ENCODE measurements at places on chromosomes 11 and 22. TPM values are rescaled to one million over a fixed set of nuclear protein-coding genes. Genes with fewer than 3 reads are reported as not detected.

BET1L gene
- total RNA-seq: 24.6 TPM

TMEM45B gene
- total RNA-seq: not detected

KDM4D gene
- 0.88 TPM for total RNA-seq

IL17REL gene
- not detected for total RNA-seq

NAALAD2 gene
- 1.8 TPM for total RNA-seq

TYR gene
- not detected for total RNA-seq

PVALB gene
- total RNA-seq: not detected

SCGB1A1 gene
- total RNA-seq: not detected

- H3K27ac ChIP-seq: no peak overlapping the region
- H3K36me3 ChIP-seq: no peaks in the 10 kb centered on the region
- no peaks in the 10 kb centered on the region for H3K4me1 ChIP-seq
Measured at GRCh38 chr11:38043060-38043459, 1445.0 kb upstream of the RAG2 start.

GRCh38 chr11:465896-466530, 15.9 kb downstream of the PTDSS2 start:
- H3K27me3 ChIP-seq: no peaks in the 10 kb centered on the region
- no peak overlapping the region for H3K27ac ChIP-seq
- H3K4me1 ChIP-seq: peaks cover 10% of the 10 kb centered on the region
- DNase-seq: no peak
- H3K36me3 ChIP-seq: peaks cover 8% of the 10 kb centered on the region

GRCh38 chr11:110069158-110069737, 23.9 kb upstream of the ZC3H12C start:
- H3K4me3 ChIP-seq: no peak overlapping the region
- no peaks in the 10 kb centered on the region for H3K36me3 ChIP-seq
- H3K27ac ChIP-seq: peak overlapping the region; percentile 4
- no peaks in the 10 kb centered on the region for H3K27me3 ChIP-seq
- peaks cover 10% of the 10 kb centered on the region for H3K4me1 ChIP-seq

GRCh38 chr22:31625661-31626426, 36.2 kb downstream of the PISD start:
- DNase-seq: peak; percentile 83
- peaks cover 13% of the 10 kb centered on the region for H3K4me1 ChIP-seq
- H3K27ac ChIP-seq: no peak overlapping the region
- no peak overlapping the region for H3K4me3 ChIP-seq
- no peaks in the 10 kb centered on the region for H3K27me3 ChIP-seq
- H3K36me3 ChIP-seq: peaks cover 25% of the 10 kb centered on the region

DNA sequence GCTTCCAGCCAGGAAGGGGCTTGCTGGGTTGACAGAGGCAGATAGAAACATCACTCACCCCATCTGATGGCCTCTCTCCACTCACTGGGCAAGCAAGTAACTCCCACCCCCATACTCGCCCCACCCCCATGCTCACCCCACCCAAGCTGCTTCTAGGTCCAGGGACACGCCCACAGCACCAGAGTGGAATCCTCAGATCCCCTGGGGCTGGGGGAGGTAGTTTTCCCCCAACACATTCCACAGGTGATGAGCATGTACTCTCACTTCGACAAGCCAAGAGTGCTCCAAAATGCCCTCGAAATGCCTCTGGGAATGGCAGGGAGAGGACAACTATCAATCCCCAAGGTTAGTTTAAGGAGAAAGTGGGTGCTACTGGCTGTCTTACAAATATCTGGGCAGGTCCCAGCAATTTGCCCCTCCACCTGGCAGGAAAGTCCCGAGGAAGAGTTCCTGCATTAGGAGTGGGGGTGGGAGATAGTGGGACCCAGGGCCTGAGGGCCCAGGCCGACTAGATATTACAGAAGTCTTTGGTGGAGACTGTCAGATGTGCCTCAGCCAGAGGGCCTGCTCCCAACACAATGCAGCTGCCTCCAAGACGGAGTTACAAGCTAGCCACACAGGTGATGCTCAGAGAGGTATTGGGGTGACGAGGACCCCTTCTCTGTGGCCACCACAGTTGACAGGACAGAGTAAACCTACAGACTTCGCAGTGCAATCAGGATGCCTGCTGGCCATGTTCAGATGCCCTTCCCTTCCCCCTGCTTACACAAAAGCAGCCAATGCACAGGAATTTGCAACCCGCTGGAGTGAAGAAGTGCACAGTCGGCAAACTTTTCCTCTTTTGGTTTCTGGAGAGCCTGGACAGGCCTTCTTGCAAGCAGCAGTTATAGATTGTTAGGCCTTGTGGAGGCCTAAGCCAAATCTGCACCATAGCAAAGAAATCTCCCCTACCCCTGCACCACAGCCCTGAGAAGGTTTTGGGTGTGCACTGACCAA, 2.9 kb upstream of the LMO1 start:
- H3K27ac ChIP-seq: no peak overlapping the region
- peak; percentile 73 for DNase-seq
- H3K36me3 ChIP-seq: no peaks in the 10 kb centered on the region
- peaks cover 11% of the 10 kb centered on the region for H3K4me1 ChIP-seq
- peaks cover 87% of the 10 kb centered on the region for H3K27me3 ChIP-seq

DNA sequence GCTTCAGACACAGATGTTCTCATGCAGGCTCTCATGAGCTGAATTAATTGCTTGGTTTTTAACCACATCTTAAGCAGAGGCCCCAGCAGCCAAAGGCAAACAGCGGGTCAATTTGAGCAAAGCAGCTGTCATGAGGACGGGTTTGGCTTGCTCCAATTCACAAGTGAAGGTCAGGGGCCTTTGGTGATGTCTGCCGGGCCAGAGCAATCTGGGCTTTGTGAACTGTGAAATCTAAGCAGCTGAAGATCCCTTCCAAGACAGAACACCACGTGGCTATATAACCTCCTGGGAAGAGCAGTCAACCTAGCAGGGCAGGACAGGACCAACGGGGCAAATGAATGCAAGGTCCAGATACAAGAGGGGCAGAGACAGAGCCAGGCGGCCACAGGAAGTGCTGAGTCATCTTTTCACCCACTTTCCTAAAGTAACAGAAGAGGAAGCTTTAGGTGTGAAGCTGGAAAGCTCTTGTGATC, 187.3 kb upstream of the B3GAT1 start:
- no peaks in the 10 kb centered on the region for H3K36me3 ChIP-seq
- H3K4me1 ChIP-seq: no peaks in the 10 kb centered on the region
- DNase-seq: no peak
- no peaks in the 10 kb centered on the region for H3K27me3 ChIP-seq

DNA sequence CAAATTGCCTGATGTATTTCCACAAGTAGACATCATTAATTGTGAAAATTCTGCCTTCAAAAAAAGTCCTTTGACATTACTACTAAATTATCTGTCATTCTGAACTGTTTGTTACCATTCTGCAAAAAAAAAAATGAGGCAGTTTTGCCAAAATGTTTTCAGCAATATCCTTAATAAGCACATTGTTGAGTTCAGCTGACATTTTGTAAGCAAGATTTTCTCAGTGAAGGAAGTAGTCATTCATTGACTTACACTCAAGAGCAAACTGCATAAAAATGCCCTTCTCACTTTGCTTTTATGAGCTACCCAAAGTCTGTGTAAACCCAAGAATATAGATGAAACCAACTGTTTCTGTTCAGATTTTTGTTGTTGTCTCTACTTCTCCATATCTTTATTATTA, 125.9 kb downstream of the UVRAG start:
- no peaks in the 10 kb centered on the region for H3K36me3 ChIP-seq
- no peak for DNase-seq

DNA sequence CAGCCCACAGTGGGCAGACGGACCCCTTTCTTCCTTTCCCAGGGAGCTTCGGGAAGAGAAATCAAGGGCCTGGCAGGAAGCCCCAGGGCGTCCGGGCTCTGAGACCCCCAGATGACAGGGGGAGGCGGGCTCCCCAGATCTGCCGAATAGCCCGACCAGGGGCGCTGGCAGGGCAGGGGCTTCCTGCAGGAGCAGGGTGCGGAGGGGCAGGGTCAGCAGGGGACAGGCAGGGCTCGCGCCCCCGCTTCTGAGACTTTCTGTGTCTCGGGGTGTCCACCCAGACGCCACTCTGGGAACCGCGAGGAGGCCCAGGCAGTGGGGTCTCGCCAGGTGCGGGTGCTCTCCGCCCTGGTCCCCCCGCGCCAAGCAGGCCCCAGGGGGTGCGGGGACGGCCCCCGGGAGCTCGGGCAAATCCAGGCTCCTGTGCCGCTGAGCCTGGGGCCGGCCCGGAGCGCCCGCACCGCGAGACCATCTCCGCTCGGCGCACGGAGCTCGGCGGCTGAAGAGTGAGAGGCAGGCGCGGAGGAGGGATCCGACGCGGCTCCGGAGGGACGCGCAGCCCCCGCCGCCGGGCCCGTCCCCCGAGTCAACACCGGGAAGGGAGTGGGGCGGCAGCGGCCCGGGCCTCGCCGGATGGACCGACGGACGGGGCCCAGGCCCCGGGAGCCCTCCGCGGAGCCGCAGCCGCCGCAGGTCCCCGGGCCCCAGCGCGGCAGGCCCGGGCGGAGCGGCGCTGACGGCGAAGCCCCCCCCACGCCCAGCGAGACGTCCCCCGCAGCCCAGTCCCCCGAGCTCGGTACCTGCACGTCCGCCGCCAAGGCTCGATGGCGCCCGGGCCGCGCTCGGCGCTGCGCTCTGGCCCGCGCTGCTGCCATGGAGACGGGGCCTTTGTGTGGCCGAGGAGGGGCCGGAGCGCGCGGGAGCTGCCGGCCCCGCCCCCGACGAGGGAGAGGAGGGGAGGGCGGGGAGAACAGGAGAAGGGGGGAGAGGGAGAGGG, at the start of gene PLXNB2:
Gene PLXNB2 (minus strand): TSS at position 894 of the 997 bp plus-strand sequence. CDS start 17,062 bp downstream, outside the sequence.
- DNase-seq: peak; percentile 97
- peaks cover 58% of the 10 kb centered on the region for H3K4me1 ChIP-seq
- peak within 1 kb of the TSS; percentile 96 for H3K27ac ChIP-seq

DNA sequence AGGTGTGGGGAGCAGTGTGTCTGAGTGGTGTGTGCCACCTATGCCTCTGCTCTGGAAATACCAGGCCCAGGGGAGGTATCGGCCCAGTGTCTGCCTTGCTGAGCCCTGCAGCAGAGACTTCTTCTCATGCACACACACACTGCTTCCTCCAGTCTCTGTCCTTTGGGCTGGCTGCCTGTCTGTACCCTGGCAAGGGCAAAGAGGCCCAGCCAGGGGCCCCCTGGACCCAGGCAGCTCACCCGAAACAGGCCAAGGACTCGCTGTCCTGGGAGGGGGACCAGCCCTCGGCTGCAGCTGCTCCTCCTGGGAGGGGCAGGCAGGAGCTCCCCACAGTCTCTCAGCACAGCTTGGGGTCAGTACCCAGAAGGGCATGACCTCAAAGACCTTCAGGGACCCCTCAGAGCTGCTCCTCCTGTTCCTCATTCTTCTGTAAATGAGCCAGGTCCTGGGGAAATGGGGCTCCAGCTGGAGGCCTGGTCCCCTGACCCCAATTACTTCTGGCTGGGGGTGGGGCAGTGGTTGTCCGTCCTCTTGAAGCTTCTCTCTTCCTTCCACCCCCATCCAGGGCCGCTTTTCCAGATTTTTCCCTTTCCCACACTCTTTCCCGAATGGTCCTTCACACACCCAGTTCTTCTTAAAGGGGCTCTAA, 24.5 kb upstream of the ALX4 start:
- peaks cover 69% of the 10 kb centered on the region for H3K27me3 ChIP-seq
- no peak for DNase-seq
- H3K27ac ChIP-seq: no peak overlapping the region

Measured in osteoblast (primary cell).